ENCODE measurements at places on chromosomes 6 and 20. TPM values are rescaled to one million over a fixed set of nuclear protein-coding genes. Genes with fewer than 3 reads are reported as not detected.

Gene C6orf118
- not detected for total RNA-seq

Gene CCN5
- not detected for total RNA-seq

Gene HRH3
- total RNA-seq: not detected

Gene GDAP1L1
- total RNA-seq: not detected

Gene LY6G6F
- total RNA-seq: not detected

All from nasal cavity respiratory epithelium epithelial cell of viscerocranial mucosa (primary cell).